ENCODE measurements at places on chromosomes 5 and 9.

DNA sequence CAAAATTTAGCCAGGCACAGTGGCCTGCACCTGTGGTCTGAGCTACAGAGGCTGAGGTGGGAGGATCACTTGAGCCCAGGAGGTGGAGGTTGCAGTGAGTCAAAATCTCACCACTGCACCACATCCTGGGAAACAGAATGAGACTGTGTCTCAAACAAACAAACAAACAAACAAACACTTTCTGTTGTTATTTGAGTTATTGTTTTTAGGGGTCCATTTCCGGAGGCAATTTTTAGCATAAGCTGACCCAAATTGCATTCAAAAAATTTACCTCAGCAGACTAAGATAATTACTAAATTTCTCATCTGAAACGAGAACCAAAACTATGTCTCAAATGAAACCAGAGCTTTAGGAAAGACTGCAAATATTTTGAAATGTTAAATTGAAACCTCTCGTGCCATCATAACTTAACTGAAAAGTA, 1485.1 kb downstream of the EFNA5 start:
- DNase-seq = no peak

- DNase-seq = peak; percentile 5
These were observed 3.8 kb upstream of the EXOC3 start for GRCh38 chr5:439181-439580.

GRCh38 chr9:899440-900184, 58.1 kb downstream of the DMRT1 start:
- no peak for DNase-seq

GRCh38 chr5:3359642-3360041, 236.0 kb upstream of the IRX1 start:
- no peak for DNase-seq

GRCh38 chr9:133782157-133783130, 44.3 kb upstream of the SARDH start:
- DNase-seq = peak; percentile 64

DNA sequence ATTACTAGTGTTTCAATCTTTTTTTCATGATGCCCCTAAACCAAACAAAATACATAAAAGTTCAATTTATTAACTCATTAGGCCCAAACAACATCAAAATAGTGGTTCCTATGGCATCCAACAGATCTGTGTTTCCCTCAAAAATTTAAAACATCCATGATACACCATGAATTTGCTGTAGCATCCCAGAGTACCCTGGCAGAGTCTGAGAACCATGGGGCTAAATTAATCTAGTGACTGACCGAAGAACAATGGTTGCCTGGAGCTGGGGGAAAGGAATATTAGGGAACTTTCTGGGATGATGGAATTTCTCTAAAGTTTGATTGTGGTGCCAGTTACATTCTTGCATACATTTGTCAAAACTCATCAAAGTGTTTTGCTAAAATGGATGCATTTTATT, 79.5 kb upstream of the TRIO start:
- no peak for DNase-seq

GRCh38 chr9:110241858-110242321, 14.4 kb downstream of the TXN start:
- no peak for DNase-seq

GRCh38 chr9:109272745-109273144, 48.1 kb downstream of the EPB41L4B start:
- no peak for DNase-seq

GRCh38 chr5:134100283-134101091, 14.0 kb upstream of the TCF7 start:
- no peak for DNase-seq

DNA sequence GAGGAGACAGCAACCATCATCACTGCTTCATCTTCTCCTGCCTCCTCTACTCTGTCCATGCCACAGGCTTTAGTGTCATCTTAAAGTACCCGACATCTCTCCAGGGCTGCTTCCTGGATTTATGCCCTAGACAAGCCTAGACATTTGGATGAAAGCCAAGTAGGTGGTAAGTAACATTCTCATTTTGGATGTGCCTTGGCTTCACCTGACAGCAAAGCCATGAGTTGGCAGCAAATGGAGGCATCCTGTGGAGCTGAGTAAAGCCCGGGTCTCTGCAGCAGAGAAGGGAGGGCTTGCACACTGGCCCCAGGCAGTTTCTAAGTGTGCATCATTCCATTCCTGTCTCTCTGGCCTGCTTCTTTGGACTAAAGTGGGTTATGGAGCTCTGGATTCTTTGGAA, 299.1 kb downstream of the DMAC1 start:
- no peak for DNase-seq

- no peak for DNase-seq
These were observed 226.9 kb upstream of the C9orf72 start for GRCh38 chr9:27800159-27800558.

- DNase-seq = no peak
These were observed 36.1 kb upstream of the LPAR1 start for GRCh38 chr9:111074395-111074794.

GRCh38 chr5:28574606-28575005, 1536.2 kb upstream of the CDH9 start:
- no peak for DNase-seq

DNA sequence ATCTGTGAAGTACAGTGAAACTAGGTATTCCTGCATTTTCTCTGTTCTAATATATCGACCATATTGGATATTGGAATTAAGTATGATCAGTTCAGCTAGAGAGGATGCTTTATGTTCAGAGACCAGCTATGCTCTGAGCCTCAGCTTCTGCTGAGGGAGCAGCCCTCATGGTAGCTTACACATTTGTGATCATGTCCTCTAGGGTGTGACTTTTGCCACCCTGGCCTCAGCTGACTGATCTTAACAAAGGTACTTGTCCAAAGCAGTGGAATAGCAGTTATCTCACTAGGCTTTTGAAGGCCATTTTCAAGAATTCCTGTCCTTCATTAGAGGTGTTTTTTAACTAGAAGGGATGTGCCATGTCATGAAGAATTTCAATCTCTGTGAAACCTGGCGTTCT, 9.3 kb downstream of the SCAMP1 start:
- no peak for DNase-seq

GRCh38 chr5:4661326-4661725, 478.8 kb upstream of the ADAMTS16 start:
- DNase-seq = no peak

- no peak for DNase-seq
These were observed 247.1 kb downstream of the SLCO4C1 start for GRCh38 chr5:102048940-102049339.

GRCh38 chr5:176481711-176482110, 33.5 kb downstream of the FAF2 start:
- DNase-seq = no peak

DNA sequence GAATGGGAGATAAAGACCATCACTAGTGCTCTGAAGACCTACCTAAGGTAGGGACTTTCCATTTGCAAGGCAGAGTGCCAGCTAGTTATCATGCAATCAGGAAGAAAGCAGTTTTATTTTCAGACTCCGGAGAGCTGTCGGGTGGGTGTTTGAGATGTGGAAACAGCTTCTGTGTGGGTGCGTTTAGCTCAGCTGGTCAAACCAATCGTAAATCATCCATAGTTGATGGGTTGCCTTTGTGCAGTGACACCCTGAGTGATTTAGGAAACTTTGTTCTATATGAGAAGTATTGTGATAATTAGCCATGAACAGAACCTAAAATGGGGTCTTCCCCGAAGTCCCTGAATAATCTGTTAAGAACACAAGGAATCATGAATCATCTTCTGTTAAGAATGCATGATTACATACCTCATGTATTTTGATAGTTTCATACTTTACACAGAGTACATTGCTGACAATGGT, 284.3 kb downstream of the ARHGAP26 start:
- no peak for DNase-seq

- no peak for DNase-seq
These were observed 1164.6 kb upstream of the CDH18 start for GRCh38 chr5:21152611-21153010.

GRCh38 chr9:91744114-91744513, 205.9 kb downstream of the ROR2 start:
- no peak for DNase-seq

GRCh38 chr9:15317836-15318235, 10.8 kb upstream of the TTC39B start:
- DNase-seq = no peak

- DNase-seq = no peak
These were observed 15.4 kb upstream of the ALDOB start for GRCh38 chr9:101450931-101451330.

DNA sequence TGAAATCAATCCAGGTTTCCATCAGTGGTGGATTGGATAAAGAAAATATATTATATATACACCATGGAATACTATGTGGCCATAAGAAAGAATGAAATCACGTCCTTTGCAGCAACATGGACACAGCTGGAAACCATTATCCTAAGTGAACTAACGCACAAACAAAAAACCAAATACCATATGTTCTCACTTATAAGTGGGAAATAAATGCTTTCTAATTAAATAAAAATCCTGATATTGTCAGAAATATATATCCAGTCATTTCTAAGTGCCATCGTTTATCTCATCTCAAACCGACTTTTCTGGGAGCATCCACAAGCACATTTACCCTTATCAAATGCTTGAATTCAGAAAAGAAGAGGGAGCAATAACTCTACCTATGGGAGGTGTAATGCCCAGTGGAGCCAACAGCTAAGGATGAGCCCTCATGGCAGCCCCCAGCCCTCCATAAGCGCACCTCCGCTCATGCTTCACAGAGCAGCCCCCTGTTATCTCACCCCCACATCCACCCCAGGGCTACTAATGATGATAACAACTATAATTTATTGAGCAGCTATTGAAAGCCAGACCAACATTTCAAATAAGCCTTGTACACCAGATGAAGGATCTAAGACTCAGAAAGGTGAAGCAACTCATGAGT, 101.7 kb upstream of the SPOCK1 start:
- DNase-seq = no peak

GRCh38 chr5:119397518-119398380, 41.9 kb downstream of the TNFAIP8 start:
- DNase-seq = no peak

GRCh38 chr9:90838581-90839154, 37.0 kb downstream of the SYK start:
- no peak for DNase-seq

DNA sequence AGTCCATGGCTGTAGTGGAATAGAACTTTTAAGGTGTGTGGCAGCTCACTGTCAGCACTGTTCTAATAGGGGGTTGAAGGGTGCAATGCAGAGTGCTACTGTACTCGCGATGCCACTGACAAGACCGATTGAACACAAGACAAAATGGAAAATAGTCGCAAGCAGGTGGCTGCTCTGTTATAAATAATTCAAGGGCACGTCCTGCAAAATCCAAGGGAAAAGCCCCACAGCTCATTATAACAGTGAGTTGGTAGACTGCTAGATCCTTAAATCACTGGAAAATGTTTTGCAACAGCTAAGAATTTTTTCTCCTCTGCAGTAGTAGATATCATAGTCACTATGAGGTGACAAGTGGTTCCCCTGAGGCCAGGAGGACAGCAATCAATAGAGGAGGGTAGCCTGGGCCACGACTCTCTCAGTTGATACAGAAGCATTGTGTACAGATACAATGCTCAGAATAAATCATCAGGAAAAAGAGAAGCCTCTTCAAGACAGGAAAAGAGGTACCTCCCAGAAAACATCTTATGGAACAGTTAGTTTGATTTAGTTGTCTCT, 926.3 kb downstream of the TLE4 start:
- no peak for DNase-seq

DNA sequence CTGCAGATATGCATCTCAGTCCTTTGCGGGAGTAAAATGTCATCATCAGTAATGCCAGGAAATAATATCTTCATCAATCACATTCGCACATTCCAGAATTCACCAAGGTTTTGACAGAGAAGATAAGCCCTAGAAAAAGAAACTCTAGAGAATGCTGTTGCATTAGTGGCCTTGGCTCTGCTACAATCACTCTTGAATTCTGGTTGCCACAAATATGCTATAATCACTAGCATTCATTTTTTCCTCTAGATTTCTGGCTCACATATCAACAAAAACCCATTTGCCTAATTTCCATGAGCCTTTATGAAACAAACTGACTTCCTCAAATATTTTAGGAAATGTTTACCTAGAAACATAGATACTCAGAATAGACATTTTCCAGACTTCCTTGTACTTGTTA, 653.4 kb downstream of the ANXA1 start:
- no peak for DNase-seq

GRCh38 chr5:134864707-134865106, 9.5 kb upstream of the TXNDC15 start:
- DNase-seq = no peak

DNA sequence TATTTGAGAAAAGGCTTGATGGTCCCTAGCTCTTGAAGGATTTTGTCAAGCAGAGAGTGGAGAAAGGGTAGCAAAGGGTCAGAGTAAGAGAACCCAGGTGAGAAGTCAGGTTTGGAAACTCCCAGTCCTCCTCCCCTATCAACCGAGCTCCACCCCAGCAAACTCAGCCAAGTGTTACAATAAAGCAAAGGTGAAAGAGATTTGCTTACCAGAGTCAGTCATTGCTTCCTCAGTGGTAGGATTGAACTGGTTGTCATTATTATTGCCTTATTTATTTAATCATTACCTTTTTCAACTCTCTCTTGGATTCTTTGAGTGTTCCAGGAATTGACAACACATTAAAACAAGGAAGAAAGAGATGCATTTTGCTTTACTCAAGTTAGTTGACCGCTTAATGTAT, 80.5 kb downstream of the RFK start:
- DNase-seq = no peak

- no peak for DNase-seq
These were observed 20.0 kb upstream of the PURA start for GRCh38 chr5:140093866-140094265.

DNA sequence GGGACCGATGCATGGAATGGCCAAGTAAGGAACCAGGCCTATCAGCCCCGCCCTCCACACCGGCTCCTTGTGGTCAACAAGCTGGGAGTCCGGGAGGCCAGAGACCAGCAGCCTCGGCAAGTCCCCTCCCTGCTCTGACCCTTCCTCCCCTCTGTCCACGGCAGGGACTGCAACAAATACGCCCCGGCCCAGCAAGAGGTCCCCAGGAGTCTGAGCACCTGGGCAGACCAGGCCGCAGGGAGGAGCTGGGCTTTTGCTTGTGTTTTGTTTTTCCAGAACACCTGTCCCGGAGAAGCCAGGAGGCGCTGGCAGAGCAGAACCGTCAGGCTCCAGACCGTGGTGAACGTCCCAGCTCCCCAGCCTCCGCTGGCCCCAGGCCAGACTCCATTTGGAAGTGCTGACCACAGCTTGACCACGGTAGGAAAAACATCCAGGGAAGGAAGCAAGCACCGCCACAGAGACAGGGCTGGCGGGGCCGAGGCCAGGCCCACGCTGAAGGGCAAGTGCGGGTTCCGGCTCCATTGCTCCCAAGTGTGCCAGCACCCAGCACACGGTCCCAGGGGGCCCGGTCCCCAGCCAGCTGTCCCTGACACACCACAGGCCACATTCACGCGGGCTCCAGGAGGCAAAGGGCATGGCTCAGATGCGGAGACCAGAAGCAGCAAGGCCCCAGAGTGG, 56.7 kb downstream of the VAV2 start:
- DNase-seq = no peak

Measured in progenitor cell of endocrine pancreas (in vitro differentiated cells).